Activated CD4-positive, CD25-positive, alpha-beta regulatory T cell treated with anti-CD3 and anti-CD28 coated beads, Interleukin-2, amount 50 U/mL, for 16 hours (primary cell): ENCODE measurements at places on chromosomes 11 and 22.

GRCh38 chr11:111978028-111978771, 41.1 kb downstream of the DIXDC1 start:
- no peak for DNase-seq

- no peak for DNase-seq
Measured at GRCh38 chr11:31960126-31960525, 130.7 kb upstream of the RCN1 start.

DNA sequence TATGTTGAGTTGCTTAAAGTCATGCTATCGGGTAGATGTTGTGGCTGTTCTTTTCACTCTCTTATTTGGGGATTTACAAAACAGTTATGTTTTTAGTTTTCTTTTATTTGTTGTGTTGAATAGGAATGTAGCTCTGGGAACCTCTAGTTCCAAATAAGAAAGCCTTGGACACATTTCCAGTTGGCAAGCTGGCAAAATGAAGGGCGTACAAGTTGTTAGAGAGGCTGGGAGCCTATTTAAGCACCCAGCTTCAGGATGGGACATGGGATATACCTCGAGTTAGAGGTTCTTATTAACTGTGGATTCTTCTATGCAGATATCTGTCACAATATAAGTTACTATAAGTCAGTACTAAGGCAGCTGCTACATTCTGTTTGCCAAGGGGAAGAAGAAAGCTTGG, 22.8 kb downstream of the PPARA start:
- DNase-seq = no peak

DNA sequence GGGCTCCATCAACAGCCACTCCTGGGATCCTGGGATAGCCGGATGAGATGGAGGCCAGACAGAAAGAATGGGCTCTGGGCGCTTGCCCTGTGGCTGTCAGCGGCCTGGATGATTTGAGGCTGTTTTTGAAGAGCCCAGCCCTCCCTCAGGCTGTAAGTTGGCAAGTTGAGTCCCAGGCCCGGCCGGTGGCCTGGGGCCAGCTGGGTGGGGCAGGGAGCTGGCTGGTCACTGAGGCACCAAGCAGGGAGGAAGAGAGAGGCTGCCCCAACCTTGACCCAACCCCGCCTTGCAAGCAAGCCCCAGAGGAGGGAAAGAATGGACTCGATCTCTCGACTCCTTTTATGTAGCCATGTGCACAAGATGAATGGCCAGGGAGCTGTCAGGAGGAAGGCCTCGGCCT, 34.9 kb downstream of the RIBC2 start:
- DNase-seq = no peak

- DNase-seq = no peak
Measured at GRCh38 chr11:64007160-64007628, 21.0 kb downstream of the OTUB1 start.
